ENCODE measurements at places on chromosomes 2 and 18. TPM values are rescaled to one million over a fixed set of nuclear protein-coding genes. Genes with fewer than 3 reads are reported as not detected.

DNA sequence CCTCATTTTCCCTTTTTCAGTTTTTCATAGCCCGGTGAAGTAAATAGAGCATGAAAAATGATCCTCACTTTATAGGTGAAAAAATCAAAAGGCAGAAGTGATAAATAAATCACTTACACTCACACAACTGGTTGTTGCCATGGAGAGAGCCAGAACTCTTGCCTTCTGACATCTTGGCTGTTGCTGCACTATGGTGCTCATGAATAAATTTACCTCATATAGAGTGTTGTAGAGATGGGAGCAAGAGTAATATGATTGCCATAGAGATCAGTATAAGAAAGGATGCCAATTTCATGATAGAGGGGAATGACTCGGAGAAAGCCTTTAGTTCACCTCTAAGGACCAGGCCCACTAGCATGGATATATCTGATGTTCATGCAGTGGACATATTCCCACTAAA is 82.5 kb upstream of the TMEM178A start:
- no peaks in the 10 kb centered on the region for H3K4me1 ChIP-seq
- no peak for DNase-seq
- H3K27ac ChIP-seq = no peak overlapping the region

- no peak overlapping the region for H3K4me3 ChIP-seq
- DNase-seq = no peak
- peaks cover 43% of the 10 kb centered on the region for H3K36me3 ChIP-seq
- H3K27me3 ChIP-seq = no peaks in the 10 kb centered on the region
Observed at GRCh38 chr18:56884511-56884910, 233.4 kb downstream of the WDR7 start.

GRCh38 chr2:16114070-16114469 is 173.7 kb downstream of the MYCN start:
- no peak overlapping the region for H3K27ac ChIP-seq
- no peak for DNase-seq
- no peaks in the 10 kb centered on the region for H3K36me3 ChIP-seq
- H3K4me3 ChIP-seq = no peak overlapping the region
- no peaks in the 10 kb centered on the region for H3K27me3 ChIP-seq

The ACTG2 gene
- 0.11 TPM for total RNA-seq

DNA sequence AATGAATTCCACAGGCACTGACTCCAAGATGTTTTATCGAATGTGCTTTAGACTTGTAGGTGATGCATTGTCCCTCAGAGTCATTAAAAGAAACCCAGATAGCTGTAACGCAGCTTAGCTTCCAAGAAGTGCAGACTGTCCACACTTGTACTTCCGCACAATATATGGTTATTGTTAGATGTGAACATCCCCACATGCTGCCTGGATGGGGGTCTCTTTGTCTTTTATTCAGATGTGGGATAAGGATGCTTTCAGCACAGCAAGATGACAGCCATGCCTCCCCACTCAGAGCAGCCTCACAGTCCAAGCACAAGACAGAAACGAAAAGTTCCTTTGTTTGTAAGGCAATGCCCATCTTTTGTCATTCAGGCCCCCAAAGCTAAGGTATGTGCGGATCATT is 416.6 kb downstream of the HRH4 start:
- no peak for DNase-seq
- H3K27me3 ChIP-seq = peaks cover 2% of the 10 kb centered on the region
- no peaks in the 10 kb centered on the region for H3K36me3 ChIP-seq
- no peak overlapping the region for H3K27ac ChIP-seq
- H3K4me3 ChIP-seq = no peak overlapping the region

GRCh38 chr2:181158427-181158826 is 178.0 kb downstream of the UBE2E3 start:
- no peaks in the 10 kb centered on the region for H3K27me3 ChIP-seq
- H3K36me3 ChIP-seq = peaks cover 33% of the 10 kb centered on the region
- H3K4me3 ChIP-seq = no peak overlapping the region
- DNase-seq = no peak
- no peak overlapping the region for H3K27ac ChIP-seq
- H3K4me1 ChIP-seq = peaks cover 25% of the 10 kb centered on the region

The ZC3H15 gene
- total RNA-seq = 106 TPM

The TRAPPC8 gene
- 29.6 TPM for total RNA-seq

GRCh38 chr18:56431551-56431950 is 206.8 kb downstream of the TXNL1 start:
- no peaks in the 10 kb centered on the region for H3K4me1 ChIP-seq
- H3K36me3 ChIP-seq = no peaks in the 10 kb centered on the region
- H3K27ac ChIP-seq = no peak overlapping the region
- peaks cover 3% of the 10 kb centered on the region for H3K27me3 ChIP-seq

GRCh38 chr18:5295981-5296705 is 617 bp upstream of the ZBTB14 start:
- peak overlapping the region; percentile 97 for H3K27ac ChIP-seq
- peaks cover 26% of the 10 kb centered on the region for H3K36me3 ChIP-seq
- H3K27me3 ChIP-seq = peaks cover under 1% of the 10 kb centered on the region
- H3K4me1 ChIP-seq = peaks cover 28% of the 10 kb centered on the region
- peak overlapping the region; percentile 83 for H3K4me3 ChIP-seq

GRCh38 chr2:9652898-9653479 is 22.2 kb upstream of the YWHAQ start:
- H3K4me3 ChIP-seq = no peak overlapping the region
- no peaks in the 10 kb centered on the region for H3K27me3 ChIP-seq
- H3K27ac ChIP-seq = no peak overlapping the region
- DNase-seq = no peak
- H3K36me3 ChIP-seq = no peaks in the 10 kb centered on the region

The FAM228A gene
- total RNA-seq = not detected

DNA sequence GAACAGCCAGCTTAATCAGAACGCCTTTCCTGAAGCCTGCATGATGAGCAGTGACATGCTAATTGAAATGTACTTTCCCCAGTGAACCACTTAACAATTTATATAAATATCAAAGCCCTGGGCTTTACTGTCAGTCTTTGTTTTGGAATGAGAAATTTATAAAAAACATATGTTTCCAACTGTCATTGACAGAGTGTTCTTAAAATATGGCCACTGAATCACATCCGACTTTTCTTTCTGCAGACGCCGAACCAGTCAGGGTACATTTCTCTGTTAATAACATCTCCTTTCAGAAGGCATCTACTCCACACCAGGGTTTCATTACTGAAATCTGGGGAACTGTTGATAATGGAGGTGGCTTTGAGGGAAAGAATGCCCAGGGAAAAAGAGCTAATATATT is 343.7 kb downstream of the INSIG2 start:
- DNase-seq = no peak
- no peak overlapping the region for H3K27ac ChIP-seq
- no peaks in the 10 kb centered on the region for H3K4me1 ChIP-seq
- H3K36me3 ChIP-seq = no peaks in the 10 kb centered on the region

DNA sequence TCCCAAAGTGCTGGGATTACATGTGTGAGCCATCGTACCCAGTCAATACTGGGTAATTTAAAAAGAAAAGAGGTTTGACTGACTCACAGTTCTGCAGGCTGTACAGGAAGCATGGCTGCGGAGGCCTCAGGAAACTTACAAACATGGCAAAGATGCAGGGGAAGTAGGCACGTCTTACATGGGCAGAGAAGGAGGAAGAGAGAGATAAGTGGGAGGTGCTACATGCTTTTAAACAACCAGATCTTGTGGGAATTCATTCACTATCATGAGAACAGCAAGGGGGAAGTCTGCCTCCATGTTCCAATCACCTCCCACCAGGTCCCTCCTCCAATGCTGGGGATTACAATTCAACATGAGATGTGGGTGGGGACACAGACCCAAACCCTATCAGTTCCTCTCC is 192.5 kb downstream of the ATAD2B start:
- DNase-seq = no peak
- H3K36me3 ChIP-seq = peaks cover 37% of the 10 kb centered on the region
- H3K27me3 ChIP-seq = no peaks in the 10 kb centered on the region
- no peak overlapping the region for H3K27ac ChIP-seq

- H3K36me3 ChIP-seq = no peaks in the 10 kb centered on the region
- no peak overlapping the region for H3K27ac ChIP-seq
- no peaks in the 10 kb centered on the region for H3K27me3 ChIP-seq
- no peaks in the 10 kb centered on the region for H3K4me1 ChIP-seq
Observed at GRCh38 chr18:77177009-77177408, 44.4 kb upstream of the MBP start.

DNA sequence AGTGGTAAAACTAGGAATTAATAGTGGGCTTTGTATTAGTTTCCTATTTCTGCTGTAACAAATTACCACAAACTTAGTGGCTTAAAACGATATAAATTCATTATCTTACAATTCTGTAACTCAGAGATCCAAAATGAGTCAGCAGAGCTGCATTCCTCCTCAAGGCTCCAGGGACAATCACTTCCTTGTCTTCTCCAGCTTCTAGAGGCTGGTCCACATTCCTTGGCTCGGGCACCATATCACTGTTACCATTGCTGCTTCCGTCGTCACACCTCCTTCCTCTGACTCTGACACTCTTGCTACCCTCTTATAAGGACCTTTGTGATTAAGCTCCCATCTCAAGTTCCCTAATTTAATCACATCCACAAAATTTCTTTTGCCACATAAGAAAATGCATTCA is 567.8 kb upstream of the KLHL29 start:
- no peak overlapping the region for H3K4me3 ChIP-seq
- DNase-seq = no peak
- H3K27me3 ChIP-seq = peaks cover 2% of the 10 kb centered on the region
- no peaks in the 10 kb centered on the region for H3K4me1 ChIP-seq

GRCh38 chr2:207087046-207087902 is 78.5 kb downstream of the KLF7 start:
- no peaks in the 10 kb centered on the region for H3K27me3 ChIP-seq
- H3K27ac ChIP-seq = no peak overlapping the region
- no peak for DNase-seq
- H3K4me3 ChIP-seq = no peak overlapping the region

GRCh38 chr2:197152451-197153228 is 157.9 kb downstream of the ANKRD44 start:
- peaks cover 75% of the 10 kb centered on the region for H3K4me1 ChIP-seq
- H3K27ac ChIP-seq = peak overlapping the region; percentile 88
- DNase-seq = no peak
- H3K4me3 ChIP-seq = peak overlapping the region; percentile 25
- peaks cover 37% of the 10 kb centered on the region for H3K36me3 ChIP-seq

The RGPD4 gene
- not detected for total RNA-seq

- H3K27ac ChIP-seq = no peak overlapping the region
- H3K4me1 ChIP-seq = no peaks in the 10 kb centered on the region
- H3K36me3 ChIP-seq = no peaks in the 10 kb centered on the region
- H3K4me3 ChIP-seq = no peak overlapping the region
- no peak for DNase-seq
- H3K27me3 ChIP-seq = peaks cover 8% of the 10 kb centered on the region
Observed at GRCh38 chr2:19649142-19649541, 252.6 kb downstream of the TTC32 start.

The IL1RN gene
- 0.85 TPM for total RNA-seq

The POMC gene
- 5.5 TPM for total RNA-seq

The LRRC30 gene
- total RNA-seq = not detected

DNA sequence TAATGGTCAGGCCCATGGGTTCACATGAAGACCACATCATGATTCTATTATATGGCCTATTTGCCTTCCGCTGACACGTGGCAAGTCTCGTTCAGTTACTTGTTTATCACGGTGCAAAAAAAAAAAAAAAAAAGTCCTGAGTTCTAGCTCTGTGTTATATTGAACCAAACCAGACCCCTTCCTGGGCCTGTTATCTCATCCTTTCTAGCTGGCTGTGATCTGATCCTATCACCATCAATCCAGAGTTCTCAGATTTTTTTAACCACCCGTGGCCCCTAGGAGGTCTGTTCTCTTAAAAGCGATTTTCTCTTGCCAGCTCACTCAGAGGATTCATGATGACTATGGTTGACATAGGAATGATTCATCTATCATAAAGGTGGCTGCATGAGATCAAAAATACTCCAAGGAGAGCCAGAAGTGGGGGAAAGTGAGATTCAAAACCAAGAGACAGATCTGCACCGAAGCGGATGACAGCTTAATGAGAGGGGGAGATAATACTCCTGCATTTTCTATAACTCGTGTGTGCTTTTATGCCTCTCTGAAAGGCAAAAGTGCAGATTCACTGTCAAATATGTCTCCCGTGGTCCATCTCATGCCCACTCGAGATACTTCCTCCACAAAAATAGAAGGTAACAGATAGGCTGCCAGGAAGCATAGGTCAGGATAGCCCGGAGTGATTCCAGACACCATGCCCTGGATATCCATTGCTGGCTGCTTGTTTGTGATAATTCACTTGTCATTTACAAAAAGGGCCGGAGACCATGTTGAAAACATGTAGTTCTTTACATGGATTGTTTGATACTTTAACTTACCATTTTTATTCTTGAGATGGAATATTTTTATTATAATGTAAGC is 505.7 kb upstream of the KLHL29 start:
- no peaks in the 10 kb centered on the region for H3K4me1 ChIP-seq
- no peaks in the 10 kb centered on the region for H3K27me3 ChIP-seq
- H3K4me3 ChIP-seq = no peak overlapping the region
- no peak for DNase-seq
- H3K36me3 ChIP-seq = no peaks in the 10 kb centered on the region
- H3K27ac ChIP-seq = no peak overlapping the region

The MAPK4 gene
- total RNA-seq = not detected

- H3K4me3 ChIP-seq = no peak overlapping the region
- H3K4me1 ChIP-seq = no peaks in the 10 kb centered on the region
- no peak for DNase-seq
- no peaks in the 10 kb centered on the region for H3K36me3 ChIP-seq
- H3K27ac ChIP-seq = no peak overlapping the region
Observed at GRCh38 chr2:222360997-222361396, 62.2 kb upstream of the PAX3 start.

- DNase-seq = no peak
- no peaks in the 10 kb centered on the region for H3K27me3 ChIP-seq
- peaks cover 2% of the 10 kb centered on the region for H3K4me1 ChIP-seq
- H3K27ac ChIP-seq = no peak overlapping the region
Observed at GRCh38 chr2:127050803-127051115, 56.2 kb downstream of the BIN1 start.

DNA sequence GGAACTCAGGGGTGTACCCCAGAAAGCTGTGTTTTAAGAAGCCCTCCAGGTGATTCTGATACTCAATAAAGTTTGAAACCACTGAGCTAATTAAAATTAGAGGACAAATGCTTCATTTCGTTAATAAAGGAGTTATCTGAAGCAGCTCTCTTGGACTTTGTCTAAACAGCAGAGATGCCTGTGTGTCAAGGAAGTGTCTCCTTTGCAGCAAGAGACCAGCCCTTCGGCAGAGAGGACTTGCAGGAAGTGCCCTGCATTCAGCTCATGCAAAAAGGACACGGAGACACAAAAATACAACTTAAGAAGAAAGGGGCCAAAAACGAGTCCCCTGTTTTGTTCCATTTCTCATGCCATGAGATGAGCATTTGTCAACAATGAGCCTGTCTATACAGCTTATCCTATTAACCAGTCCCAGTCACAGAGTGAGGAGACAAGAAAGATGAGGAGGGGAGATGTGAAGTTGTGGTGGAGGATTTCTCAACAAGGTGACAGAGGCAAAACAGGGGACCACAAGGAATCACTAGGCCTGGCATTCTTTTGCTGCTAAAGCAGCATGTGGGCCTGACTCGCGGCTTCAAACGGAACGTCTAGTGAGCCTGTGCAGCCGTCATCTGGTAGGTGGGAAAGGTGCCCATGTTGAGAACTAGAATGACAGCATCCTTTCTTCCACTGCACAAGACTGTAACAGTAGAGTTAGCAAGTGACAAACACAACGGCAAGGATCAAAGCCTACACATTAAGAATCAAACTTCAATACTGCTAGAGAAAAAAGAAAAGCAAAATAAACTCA is 152.3 kb downstream of the ANTXR1 start:
- no peaks in the 10 kb centered on the region for H3K4me1 ChIP-seq
- H3K36me3 ChIP-seq = no peaks in the 10 kb centered on the region
- H3K27me3 ChIP-seq = peaks cover 5% of the 10 kb centered on the region
- H3K4me3 ChIP-seq = no peak overlapping the region

GRCh38 chr2:234623521-234623991 is 126.7 kb upstream of the ARL4C start:
- H3K4me1 ChIP-seq = peaks cover 10% of the 10 kb centered on the region
- H3K36me3 ChIP-seq = no peaks in the 10 kb centered on the region
- no peak for DNase-seq
- no peak overlapping the region for H3K4me3 ChIP-seq

The SERPINB7 gene
- total RNA-seq = not detected
